ENCODE measurements at places on chromosomes 3 and 15.

DNA sequence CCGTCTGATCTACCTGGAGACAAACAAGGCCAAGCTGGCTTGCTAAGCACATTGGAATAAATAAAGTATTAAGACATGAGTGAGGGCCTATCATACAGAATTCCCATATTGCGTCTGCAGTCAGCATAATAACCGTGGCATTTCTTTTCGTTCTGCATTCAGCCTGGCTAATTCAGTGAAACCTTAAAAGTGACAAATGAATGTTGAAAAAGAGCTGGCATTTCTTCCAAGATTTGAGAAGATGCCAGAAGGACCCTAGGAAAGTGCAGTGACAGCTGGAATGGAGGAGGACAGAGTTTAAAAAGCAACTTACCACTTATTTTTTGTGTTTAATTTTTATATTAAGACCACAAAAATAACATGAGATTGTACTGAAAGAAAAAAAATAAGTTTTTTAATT, 67.1 kb downstream of the SUCLG2 start:
- DNase-seq: no peak

- DNase-seq: no peak
Measured at GRCh38 chr3:177744873-177745606, 547.8 kb upstream of the TBL1XR1 start.

GRCh38 chr3:170044271-170044670, 6.5 kb downstream of the GPR160 start:
- no peak for DNase-seq

DNA sequence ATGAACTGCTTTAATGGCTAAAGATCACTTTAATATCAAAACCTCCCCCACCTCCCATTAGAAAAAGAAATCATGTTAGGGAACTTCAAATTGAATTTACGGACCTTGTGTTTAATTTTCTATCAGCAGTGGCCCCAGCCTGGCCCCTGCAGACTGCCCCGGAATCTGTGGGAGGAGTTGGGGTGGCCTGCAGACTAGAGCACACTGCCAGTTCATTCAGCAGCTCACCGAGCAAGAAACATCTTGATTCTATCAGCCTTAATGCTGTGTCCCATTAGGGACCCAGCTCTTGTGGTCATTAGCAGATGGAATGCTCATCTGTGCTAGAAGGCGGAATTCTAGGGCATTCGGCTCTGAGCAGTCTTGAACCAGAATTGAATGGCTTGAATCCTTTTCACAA, 54.2 kb downstream of the FLNB start:
- DNase-seq: no peak

DNA sequence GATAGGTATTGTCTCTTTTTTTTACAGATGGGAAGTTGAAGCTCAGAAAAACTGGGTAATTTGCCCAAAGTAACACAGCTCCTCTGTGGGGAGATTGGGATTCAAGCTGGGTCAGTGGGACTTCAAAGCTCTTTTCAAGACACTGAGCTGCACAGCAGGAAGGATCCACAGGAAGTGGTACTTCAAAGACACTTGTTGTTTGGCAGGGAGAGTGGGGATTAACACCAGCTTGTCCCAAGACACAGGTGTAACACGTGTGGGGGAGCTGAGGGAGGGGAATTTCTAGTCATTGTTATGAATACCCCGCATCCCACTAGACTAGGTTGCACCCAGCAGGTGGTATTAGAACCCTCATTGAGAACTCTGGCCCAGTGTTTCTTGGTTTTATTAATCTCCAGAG, 116.0 kb downstream of the FOXB1 start:
- no peak for DNase-seq

- no peak for DNase-seq
Measured at GRCh38 chr3:13740795-13741194, 139.1 kb downstream of the WNT7A start.

- DNase-seq: no peak
Measured at GRCh38 chr3:158725348-158726011, 6.8 kb downstream of the RARRES1 start.

DNA sequence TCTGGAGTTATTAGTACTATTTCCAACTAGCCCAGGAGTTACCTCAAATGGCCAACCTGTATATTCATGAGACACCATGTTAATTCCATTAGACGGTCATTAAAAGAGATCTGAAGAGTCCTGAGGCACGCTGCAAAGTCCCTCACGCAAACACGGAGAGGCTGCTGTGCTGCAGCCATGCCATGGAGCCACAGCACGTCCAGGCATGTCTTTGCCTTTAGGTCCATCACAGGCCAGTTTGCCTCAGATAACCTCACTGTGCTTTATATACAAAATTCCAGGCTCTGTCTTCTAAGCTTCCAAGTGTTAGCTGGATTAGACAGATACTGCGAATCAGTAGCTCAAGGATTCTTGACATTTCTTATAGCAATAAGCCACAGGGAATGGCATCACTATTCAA, 9.8 kb upstream of the PLAAT1 start:
- DNase-seq: no peak

DNA sequence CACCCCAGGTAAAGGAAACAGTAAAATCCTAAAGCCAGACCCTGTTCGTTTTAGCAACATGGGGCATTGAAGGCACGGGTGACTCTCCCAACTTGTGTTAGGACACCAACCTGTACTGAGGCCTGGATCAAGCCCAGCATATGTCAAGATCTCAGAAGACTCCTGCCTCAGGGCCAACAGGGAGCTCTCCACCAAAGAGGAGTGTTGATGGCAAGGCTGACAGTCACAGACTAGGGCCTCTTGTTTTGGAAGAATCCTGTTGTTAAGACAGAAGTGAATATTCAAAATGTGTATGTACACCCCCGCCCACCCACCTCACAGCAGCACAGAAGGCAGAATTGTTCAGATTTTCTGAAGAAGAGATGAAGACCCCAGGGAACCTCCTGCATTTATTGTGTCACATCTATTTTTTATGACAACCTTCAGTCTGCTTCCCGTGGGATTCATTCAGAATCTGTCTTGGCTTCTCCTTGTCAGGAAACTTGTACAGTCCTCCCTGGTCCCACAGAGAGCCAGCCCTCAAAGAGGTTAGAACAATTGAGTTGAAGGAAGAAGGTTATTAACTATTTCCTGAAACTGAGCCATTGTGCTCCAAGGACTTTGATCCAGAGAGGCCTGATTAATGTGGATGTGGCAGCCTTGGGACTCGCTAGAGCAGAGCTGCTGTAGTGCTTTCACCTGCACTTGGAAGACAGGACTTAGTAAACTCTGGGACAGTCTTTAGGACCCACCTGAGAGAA, 61.7 kb upstream of the PLXNA1 start:
- DNase-seq: no peak

GRCh38 chr3:59695860-59696259, 646.0 kb upstream of the CFAP20DC start:
- no peak for DNase-seq

DNA sequence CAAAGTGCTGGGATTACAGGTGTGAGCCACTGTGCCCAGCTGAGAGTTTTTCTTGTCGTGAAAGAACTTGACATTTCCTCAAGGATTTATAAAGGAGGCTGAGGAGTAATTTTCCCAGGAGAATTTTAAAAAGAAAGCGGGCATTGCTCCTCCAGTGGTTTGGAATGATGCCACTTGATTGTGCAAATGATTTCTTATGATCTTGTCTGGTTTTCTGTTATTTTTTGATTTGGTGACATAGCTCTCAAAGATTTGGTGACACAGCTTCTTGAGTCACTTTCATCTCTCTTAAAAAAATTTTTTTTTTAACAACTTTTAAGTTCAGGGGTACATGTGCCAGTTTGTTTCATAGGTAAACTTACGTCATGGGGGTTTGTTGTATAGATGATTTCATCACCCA, 24.6 kb upstream of the NFKBIZ start:
- no peak for DNase-seq
